Esophagus squamous epithelium (tissue), 5 donors: ENCODE measurements at places on chromosomes 7 and 10.

- no peak for DNase-seq
Measured at GRCh38 chr10:21257919-21258318, 267.6 kb downstream of the SKIDA1 start.

GRCh38 chr7:151436446-151437158 is 3.3 kb downstream of the CRYGN start:
- DNase-seq: no peak

DNA sequence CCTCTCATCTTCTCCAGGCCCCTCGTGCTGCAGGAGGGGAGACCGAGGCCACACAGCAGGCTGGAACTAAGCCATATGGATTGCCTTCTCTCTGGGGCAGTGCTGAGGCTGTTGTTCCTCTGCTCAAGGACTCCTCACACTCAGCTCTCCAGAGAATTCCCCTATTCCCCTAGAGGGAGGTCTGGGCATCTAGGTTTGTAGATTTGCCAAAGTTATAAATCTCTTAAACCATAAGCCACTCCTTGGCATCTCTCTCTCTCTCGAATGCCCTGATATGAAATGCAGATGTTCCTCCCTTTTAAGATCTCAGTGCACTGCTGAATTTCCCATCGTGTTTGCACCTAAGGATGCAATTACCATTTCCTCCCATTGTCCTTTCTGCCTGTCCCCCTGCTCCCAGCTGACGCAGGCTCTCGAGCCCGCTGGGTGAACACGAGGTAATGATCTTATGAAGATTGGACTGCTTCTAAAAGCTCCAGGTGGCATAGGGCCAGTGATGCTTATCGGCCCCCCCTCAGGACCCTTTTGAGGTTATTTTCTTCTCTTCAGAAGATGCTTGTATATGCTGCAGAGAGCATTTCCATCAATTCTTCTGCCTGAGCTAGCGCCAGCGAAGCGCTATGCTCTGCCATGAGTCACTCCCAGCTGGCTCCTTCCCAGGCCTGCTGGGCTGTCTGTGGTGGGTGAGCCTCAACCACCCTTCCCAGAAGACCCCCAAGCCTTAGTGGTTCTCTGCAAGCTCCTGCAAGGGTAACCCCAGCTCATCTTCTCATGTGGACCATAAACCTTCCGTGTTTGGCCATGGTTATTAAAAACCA is 41.6 kb upstream of the AQP1 start:
- no peak for DNase-seq

DNA sequence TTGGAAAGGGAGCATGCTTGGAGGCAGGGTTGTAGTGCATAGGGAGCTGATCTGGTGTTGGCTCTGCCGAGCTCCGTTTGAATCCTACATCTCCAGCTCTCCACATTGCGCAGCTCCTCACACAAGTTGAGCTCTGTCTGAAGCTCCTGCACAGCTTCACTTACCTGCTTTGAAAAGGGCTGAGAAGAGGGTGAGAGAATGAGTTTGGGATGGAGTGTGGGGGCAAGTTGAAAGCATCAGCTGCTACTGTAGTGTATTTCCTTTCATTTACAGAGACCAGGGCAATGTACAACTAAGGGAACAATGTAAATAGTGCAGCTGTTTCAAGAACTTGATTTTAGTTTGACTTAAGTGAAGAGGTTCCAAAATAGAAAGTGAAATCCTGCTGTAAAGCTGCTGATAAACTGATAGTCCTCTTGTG is 88.5 kb downstream of the VTI1A start:
- no peak for DNase-seq
